Thyroid gland (tissue), 4 donors: ENCODE measurements at places on chromosomes 2 and 18. TPM values are rescaled to one million over a fixed set of nuclear protein-coding genes. Genes with fewer than 3 reads are reported as not detected.

The EGR4 gene
- total RNA-seq = not detected

The SLC38A11 gene
- 3.7 TPM for total RNA-seq

The TUBA4B gene
- total RNA-seq = not detected

The BMP10 gene
- not detected for total RNA-seq

- H3K4me3 ChIP-seq = no peak overlapping the region
- no peak for DNase-seq
- H3K36me3 ChIP-seq = no peaks in the 10 kb centered on the region
- H3K4me1 ChIP-seq = no peaks in the 10 kb centered on the region
Measured at GRCh38 chr2:110851531-110851930, 119.2 kb downstream of the ACOXL start.

GRCh38 chr2:141871913-141872634 is 258.7 kb downstream of the LRP1B start:
- no peaks in the 10 kb centered on the region for H3K27me3 ChIP-seq
- H3K27ac ChIP-seq = no peak overlapping the region
- DNase-seq = no peak
- H3K4me3 ChIP-seq = no peak overlapping the region
- H3K36me3 ChIP-seq = no peaks in the 10 kb centered on the region

DNA sequence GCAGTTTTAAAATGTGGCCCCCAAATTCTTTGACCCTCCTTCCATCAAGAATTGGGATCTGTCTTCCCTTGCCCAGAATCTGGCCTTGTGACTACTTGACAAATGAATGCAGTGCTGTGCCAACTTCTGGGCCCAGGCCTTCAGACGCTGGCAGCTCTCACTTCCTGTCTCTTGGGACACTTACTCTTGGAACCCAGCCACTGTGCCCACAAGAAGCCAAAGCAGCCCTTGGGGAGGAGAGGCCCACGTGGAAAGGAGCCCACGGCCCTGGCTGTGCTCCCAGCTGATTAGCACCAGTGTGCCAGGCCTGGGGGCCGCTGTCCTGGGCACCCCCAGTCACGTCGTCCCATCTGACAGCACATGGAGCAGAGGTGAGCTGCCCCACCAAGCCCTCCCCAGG is 56.6 kb downstream of the RPL37A start:
- H3K27me3 ChIP-seq = no peaks in the 10 kb centered on the region
- no peak overlapping the region for H3K4me3 ChIP-seq
- H3K27ac ChIP-seq = peak overlapping the region; percentile 74
- no peaks in the 10 kb centered on the region for H3K36me3 ChIP-seq

DNA sequence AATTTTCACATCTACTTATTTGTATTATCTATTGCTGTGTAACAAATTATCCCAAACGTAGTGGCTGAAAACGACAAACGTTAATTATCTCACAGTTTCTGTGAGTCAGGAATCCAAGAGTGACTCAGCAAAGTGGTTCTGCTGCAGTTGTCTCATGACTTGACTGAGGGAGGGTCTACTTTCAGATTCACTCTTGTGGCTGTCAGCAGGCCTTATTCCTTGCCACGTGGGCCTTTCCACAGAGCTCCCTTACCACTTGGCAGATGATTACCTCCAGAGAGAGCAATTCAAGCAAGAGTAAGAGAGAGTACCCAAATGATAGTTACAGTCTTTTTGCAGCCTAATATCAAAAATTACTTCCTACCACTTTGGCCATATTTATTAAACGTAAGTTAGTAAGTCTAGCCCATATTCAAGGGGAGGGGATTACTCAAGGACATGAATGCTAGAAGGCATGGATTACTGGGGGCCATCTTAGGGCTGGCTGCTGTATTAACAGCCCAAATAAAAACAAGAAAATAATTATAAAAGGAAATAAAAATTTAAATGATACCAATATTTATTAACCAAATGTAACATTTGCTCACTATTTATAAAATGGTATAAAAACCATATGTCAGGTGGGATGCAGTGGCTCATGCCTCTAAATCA is 48.7 kb upstream of the NBEAL1 start:
- no peaks in the 10 kb centered on the region for H3K36me3 ChIP-seq
- peak; percentile 8 for DNase-seq
- H3K4me3 ChIP-seq = no peak overlapping the region
- H3K27me3 ChIP-seq = no peaks in the 10 kb centered on the region

- H3K27me3 ChIP-seq = no peaks in the 10 kb centered on the region
- peak; percentile 18 for DNase-seq
- H3K4me1 ChIP-seq = peaks cover 4% of the 10 kb centered on the region
- peaks cover 1% of the 10 kb centered on the region for H3K36me3 ChIP-seq
Measured at GRCh38 chr2:169275696-169276444, 86.5 kb downstream of the LRP2 start.

DNA sequence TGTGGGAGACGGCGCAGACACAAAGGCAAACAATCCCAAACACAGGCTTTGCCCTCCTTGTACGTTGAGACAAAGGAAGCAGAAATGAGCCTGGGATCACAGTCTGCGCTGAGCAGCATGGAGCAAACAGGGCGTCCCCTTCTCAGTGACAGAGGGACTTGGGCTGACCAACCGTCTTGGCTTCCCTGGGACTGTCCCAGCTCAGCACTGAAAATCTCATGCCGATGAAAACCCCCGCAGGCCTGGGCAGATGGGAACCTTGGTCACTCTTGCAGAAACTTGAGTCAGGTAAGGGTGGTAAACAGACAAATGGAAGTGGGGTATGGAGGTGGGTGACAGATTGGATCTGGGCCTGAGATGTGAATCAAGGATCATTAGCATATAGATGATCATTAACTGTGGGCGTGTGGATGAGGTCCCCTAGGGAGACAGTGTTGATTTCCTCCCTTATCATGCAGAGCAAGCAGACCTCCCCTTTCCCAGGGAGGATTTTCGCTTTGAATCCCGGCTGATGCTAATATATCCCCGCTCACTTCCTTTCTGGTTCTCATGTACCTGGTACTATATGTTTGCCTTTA is 19.1 kb upstream of the SH3BP4 start:
- no peaks in the 10 kb centered on the region for H3K4me1 ChIP-seq
- no peak overlapping the region for H3K4me3 ChIP-seq
- DNase-seq = no peak
- no peak overlapping the region for H3K27ac ChIP-seq
- no peaks in the 10 kb centered on the region for H3K27me3 ChIP-seq
- no peaks in the 10 kb centered on the region for H3K36me3 ChIP-seq
